ENCODE measurements at places on chromosomes 7 and 10.

GRCh38 chr7:29332875-29333855 is 138.6 kb downstream of the CHN2 start:
- no peak for DNase-seq

GRCh38 chr7:75870557-75871161 is 8.2 kb upstream of the RHBDD2 start:
- no peak for DNase-seq

GRCh38 chr7:52830801-52831200 is 204.6 kb upstream of the POM121L12 start:
- DNase-seq: no peak

DNA sequence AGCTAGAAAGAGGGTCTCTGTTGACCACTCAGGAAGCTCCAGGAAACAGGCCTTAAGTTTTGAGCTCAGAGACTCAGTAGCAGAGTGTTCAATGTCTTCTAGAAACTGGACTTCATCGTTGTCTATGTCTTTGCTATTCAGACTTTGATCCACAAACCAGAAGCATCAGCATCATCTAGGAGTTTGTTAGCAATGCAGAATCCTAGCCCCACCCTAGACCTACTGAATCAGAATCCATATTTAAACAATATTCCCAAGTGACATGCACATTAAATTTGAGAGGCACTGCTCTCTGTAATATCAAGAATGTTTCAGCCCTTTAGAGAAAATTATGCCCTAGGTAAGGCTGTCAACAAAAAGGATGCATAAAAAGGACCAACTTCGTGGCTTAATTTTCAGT is 12.9 kb upstream of the OGDHL start:
- no peak for DNase-seq

GRCh38 chr10:75818552-75818951 is 387.1 kb downstream of the LRMDA start:
- DNase-seq: no peak

DNA sequence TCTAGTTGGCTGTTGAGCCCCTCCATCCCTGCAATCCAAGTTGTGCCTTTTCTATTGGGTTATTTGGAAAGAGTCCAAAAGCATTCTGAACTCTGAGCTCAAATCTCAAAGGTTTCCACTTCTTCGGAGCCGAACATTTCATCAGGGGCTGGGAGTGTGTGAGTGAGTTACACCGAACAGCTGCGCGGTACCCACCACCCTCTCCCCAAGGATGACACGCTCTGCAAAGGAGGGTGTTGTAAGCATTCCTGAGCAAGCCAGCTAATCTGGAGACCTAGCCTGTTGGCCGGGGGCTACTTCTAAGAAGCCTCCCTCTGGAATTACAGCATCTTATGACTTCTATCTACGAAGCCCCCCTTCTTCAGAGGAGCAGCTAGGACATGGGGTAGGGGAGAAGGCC is 270.5 kb downstream of the CREB5 start:
- DNase-seq: no peak

DNA sequence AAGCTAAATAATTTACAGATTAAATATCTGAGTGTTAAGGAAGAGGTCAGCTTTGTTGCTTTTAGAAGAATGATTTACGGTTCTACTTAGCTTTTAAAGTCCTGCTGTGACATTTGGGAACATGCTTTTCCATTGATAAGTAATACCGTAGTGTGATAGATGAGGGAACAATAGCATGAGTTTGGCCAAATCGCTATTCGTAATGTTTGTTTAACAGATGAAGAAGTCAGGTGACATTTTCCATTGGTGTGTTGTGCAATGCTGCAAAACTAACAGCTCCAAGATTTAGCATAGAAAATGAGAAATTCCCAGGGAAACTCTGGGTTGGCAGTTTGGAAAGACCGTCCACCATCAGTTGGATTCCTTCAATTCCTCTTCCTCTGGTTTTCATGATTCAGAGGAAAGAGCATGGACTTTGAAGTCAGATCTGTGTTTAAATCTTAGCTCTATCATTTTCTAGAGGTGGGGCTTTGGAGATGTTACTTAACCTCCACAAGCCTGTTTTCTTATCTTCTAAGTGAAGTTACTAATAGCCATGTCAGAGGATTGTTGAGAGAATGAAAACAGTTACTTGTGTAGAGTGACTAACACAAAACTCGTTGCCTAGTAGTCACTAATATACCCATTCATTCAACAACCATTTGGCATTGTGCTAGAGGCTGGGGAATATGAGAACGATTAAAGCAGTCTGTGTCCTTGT is 140.4 kb upstream of the BMPER start:
- peak; percentile 97 for DNase-seq

DNA sequence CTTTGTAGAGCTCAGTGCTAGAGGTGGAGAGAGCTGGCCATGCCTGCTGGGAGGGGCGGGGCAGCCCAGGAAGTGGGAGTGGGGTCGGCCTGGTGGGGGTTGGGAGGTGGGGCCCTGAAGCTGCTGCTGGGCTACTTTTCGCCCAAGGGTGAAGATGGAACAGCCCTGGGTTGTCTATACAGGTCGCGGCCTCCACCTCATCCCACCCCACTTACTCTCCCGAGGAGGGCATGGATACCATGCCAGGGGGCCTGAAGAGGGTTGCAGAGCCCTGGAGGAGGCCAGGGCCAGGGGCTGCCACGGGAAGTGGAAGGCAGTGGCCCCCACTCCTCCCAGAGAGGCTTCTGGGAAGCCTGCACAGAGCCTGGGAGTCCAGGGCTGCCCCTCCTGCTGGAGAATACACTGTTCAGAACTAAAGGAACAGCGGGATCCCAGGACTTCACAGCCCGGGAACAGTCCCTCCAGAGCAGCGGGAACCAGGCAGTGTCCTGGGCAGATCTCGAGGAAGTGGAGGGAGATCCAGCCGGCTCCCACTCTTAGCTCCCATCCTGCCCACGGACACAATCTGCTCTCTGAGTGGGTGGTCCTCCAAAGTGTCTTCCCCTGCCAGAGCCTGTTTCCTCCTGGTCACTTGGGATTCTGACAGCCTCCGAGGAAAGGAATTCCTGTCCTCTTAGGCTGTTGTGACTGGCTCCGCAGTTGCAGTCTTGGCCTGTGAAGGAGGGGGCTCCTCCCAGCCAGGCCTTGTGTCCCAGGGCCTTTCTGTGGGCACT is 23.5 kb downstream of the MAT1A start:
- no peak for DNase-seq

DNA sequence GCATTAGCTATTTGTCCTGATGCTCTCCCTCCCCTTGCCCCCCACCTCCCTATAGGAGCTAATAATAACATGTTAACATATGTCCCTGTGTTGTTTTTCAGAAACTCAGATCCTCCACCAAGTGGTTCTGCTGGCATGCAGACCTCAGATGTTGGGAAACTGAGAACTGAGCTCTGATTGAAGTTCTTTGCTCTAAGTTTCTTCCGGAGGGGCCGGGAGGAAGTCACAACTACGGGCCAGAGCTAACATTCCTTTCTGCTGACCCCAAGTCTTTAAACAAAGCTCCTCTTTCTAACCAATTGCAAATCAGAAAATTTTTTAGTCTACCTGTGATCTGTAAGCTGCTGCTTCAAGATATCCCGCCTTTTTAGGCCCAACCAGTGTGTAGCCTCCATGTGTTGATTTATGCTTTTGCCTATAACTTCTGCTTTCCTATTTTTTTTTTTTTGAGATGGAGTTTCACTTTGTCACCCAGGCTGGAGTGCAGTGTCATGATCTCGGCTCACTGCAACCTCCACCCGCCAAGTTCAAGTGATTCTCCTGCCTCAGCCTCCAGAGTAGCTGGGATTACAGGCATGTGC is 66.6 kb downstream of the LYZL1 start:
- DNase-seq: no peak

- peak; percentile 71 for DNase-seq
Measured at GRCh38 chr7:126803060-126803665, 449.6 kb downstream of the GRM8 start.

DNA sequence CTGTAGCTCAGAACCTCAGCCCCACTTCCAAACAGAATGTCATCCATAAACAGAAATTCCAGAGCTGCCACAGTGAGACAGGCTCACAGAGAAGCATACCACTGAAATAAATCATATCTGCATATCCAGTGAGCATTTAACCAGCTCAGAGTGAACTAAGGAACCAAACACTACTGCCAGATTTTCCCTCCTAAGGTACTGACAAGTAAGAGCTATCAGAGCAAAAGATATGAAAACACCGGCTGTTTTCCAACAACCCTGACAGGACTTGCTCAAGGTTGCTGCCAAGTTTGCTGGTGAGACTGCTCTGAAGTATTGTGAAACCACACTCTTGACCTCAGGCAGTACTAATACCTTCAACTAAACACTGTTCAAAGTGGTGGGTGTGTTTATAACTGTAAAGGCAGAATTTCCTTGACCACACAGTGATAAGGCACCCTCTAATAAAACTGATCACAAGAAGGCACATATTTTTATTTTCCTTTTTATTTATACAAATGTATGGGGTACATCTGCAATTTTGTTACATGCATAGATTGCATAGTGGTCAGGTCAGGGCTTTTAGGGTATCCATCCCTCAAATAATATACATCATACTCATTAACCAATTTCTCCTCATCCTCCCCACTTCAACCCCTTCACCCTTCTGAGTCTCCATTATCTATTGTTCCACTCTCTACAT is 18.3 kb downstream of the SGMS1 start:
- peak; percentile 97 for DNase-seq

- no peak for DNase-seq
Measured at GRCh38 chr7:81514546-81514945, 255.3 kb downstream of the HGF start.

Data from bronchial epithelial cell (primary cell).